ENCODE measurements at places on chromosomes 7 and 10.
A peak's percentile ranks its signal among the peaks of the same experiment; 100 is the strongest.

GRCh38 chr10:75397496-75398199 is 3.9 kb downstream of the ZNF503 start:
- DNase-seq, result no peak

DNA sequence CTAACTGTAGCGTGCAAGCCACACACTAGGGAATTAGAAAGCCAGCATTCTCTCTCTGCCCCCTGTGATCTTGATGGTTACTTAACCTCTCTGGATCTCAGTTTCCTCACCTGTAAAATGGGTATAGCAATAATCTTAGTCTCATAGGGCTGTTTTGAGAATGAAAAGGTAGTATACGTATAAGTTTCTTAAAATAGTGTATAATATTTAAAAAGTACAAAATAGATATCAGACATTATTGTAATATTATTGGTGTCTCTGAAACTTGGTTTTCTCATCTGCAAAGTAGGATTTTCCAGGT is 80.4 kb downstream of the CHN2 start:
- DNase-seq, result no peak

GRCh38 chr10:86770412-86770960 is 14.1 kb downstream of the BMPR1A start:
- DNase-seq, result no peak

GRCh38 chr7:49631960-49632359 is 141.5 kb upstream of the VWC2 start:
- DNase-seq, result no peak

GRCh38 chr10:103495321-103495720 is 1.8 kb downstream of the NEURL1 start:
- DNase-seq, result no peak

GRCh38 chr10:128263891-128264688 is 137.9 kb upstream of the MKI67 start:
- DNase-seq, result peak; percentile 9

- no peak for DNase-seq
Measured at GRCh38 chr10:71274901-71275796, 43.9 kb upstream of the SLC29A3 start.

- DNase-seq, result no peak
Measured at GRCh38 chr7:10237306-10237705, 736.4 kb upstream of the PHF14 start.

- no peak for DNase-seq
Measured at GRCh38 chr10:129692695-129693094, 225.7 kb downstream of the MGMT start.

- peak; percentile 14 for DNase-seq
Measured at GRCh38 chr10:59905066-59905730, 1.2 kb downstream of the CCDC6 start.

- DNase-seq, result no peak
Measured at GRCh38 chr10:95742962-95743535, 12.9 kb upstream of the ENTPD1 start.

DNA sequence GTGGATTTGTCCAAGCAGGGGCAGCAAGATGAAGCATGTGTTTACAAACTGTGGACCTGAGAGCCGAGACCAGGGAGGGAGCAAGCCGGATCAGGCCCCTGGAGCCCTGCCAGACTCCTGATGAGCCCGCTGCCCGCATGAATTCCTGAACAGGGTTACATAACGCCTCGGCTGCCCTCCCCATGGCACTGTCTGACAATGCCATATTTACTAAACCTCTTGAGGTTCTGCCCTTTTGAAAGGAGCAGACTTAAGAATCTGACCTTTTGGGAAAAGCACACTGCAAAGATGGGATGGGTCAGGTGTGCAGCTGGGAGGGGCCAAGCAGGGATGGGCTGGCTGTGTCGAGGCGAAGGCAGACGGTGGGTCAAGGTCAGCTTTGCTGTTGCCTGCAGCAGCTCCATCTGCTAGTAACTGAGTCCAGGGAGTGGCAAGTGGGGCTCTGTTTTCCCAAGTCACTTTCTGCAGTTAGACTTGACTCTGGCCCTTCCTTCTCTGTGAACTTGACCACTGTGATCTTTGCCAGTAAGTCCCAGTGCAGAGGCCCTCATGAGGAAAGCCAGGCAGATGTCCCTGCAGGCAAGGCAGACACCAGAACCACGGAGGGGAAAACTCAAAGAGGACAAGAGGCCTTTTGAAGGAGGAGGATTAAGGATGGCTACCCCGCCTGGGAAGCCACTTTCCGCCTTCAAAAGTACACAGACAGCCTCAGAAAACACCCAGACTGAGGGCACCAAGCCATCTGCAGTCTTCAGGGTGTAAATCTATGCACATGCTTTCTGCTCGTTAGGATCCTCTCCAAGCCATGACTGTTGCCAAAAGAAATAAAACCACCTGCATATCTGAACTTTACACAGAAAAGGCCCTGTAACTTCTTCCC is 175.8 kb downstream of the TNS3 start:
- DNase-seq, result no peak

DNA sequence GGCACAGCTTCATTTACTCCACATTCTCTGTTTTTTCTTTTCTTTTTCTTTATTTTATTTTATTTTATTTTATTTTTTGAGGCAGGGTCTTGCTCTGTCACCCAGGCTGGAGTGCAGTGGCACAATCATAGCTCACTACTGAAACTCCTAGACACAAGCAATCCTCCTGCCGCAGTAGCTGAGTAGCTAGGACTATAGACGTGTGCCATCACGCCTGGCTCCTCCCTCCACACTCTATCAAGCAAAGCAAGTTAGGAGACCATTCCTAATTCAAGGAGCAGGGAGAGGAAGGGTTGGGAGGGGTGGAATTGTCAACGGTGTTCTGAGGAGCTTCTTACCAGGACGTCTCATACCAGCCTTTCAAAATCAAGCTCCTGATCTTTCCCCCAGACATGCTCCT is 52.4 kb downstream of the OAT start:
- DNase-seq, result no peak

DNA sequence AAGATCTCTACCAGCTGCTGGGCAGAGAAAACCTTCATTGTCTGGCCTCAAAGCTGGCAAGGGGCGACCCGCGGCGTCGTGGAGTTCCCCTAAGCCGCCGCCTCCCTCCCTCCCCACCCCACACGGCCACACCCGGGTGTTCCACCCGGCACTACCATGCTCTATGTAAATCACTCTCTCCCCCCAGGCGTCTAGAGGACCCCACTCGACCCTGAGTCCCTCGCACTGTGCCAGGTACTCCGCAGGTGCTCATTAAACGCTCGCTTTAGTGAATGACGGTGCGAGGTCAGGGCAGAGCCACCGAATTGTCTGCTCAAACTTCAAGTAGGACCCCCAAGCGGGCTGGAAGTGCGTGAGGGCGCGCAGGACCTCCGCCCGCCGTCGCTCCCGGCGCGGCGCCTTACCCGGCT is 628 bp downstream of the PARP12 start:
- DNase-seq, result peak; percentile 35

GRCh38 chr7:25025218-25025671 is 45.3 kb upstream of the OSBPL3 start:
- DNase-seq, result no peak

GRCh38 chr10:48369501-48369900 is 63.0 kb downstream of the MAPK8 start:
- no peak for DNase-seq

DNA sequence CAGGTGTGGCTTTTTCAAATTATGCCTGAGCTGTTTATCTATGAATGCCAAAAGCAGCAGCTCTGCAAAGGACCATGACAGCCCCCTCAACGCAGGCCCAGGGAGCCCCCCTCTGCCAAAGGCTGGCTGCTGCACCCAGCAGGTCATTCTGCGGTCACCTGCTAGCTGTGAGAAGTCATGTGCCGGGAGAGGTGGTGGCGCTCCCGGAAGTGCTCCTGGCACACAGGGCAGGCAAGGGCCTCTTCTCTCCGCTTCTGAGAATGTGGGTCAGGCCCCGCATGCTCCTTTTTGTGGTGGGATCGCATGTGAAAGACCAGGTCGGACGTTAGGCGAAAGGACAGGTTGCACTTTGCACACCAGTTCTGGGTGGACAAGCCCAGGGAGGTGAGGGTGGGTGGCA is 16.4 kb downstream of the ZNF488 start:
- no peak for DNase-seq

GRCh38 chr7:127711872-127712271 is 59.9 kb downstream of the SND1 start:
- no peak for DNase-seq

- no peak for DNase-seq
Measured at GRCh38 chr10:71213127-71213621, 804 bp downstream of the UNC5B start.

DNA sequence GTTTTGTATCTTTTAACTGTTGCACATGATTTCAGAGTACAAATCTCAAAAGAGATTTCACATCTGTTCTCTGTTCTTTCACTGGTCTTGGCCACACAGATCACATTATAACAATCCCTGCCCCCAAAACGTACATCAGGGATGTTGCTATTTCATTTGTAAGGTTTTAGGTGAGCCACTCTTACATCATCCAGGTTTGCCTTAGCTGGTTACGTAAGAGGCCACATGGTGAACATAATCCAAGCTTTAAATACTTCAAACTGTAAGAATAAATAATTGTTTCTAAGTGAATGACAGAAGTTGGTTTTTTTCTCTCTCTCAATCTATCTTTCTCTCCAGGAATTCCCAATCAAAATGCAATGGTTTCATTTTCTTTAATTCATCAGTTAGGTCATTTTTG is 245.9 kb upstream of the HGF start:
- no peak for DNase-seq

Data from stimulated activated CD4-positive, alpha-beta T cell treated with anti-CD3 and anti-CD28 coated beads, TNF-alpha, amount 100 ng/mL, for 1 hour (primary cell).